ENCODE measurements at places on chromosomes 11 and 22.

- no peak for DNase-seq
Measured at GRCh38 chr11:8339592-8340022, 75.9 kb upstream of the LMO1 start.

DNA sequence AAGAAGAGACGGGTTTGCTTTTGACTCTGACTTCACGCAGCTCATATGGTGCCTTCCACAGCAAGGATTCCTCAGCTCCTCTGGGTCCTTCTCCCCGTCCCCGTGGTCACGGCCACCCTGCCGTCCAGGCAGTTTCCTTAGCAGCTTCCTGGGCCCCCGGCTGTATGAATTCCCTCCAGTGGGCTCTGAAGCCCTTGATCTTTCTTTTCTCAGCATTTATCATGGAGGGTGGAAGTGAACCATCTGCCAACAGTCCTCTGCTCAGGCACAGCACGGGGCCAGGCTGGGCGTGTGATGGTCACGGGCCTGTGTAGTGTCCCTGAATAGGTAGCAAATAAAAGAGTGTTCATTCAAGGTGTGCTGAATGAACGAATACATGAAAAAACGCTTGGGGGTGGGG, 782.4 kb downstream of the BRD1 start:
- no peak for DNase-seq

GRCh38 chr11:118060869-118061268, 16.0 kb upstream of the TMPRSS4 start:
- DNase-seq = no peak

DNA sequence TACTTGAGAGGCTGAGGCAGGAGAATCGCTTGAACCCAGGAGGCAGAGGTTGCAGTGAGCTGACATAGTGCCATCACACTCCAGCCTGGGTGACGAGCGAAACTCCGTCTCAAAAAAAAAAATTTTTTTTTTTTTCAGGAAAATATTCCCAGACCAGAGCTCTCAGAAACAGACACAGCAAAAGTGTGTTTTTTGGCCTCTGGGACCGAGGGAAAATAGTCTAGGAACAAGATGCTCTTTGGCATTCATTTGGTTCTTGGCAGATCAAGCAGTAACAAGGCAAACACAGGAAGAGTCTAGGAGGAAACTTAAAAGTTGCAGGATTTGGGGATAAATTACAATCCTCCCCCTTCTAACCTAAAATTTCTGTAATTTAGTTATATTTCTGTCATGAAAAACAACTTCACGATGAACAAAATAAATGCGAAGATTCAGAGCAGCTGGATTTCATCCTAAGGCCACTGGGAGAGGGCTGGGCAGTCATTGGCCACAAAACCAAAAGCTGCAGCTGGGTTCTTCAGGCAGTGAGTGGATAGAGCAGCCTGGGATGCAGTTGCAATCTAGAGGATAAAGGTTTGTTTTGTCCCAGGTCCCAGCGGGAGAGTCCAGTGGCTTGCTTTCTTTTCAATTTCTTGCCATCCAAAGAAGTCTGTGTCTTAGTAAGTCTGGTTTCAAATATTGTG, 19.7 kb downstream of the ATG16L2 start:
- DNase-seq = no peak

GRCh38 chr11:96339706-96340554, 3.1 kb downstream of the MAML2 start:
- DNase-seq = no peak

GRCh38 chr11:81892770-81893635, 840.7 kb downstream of the FAM181B start:
- no peak for DNase-seq

DNA sequence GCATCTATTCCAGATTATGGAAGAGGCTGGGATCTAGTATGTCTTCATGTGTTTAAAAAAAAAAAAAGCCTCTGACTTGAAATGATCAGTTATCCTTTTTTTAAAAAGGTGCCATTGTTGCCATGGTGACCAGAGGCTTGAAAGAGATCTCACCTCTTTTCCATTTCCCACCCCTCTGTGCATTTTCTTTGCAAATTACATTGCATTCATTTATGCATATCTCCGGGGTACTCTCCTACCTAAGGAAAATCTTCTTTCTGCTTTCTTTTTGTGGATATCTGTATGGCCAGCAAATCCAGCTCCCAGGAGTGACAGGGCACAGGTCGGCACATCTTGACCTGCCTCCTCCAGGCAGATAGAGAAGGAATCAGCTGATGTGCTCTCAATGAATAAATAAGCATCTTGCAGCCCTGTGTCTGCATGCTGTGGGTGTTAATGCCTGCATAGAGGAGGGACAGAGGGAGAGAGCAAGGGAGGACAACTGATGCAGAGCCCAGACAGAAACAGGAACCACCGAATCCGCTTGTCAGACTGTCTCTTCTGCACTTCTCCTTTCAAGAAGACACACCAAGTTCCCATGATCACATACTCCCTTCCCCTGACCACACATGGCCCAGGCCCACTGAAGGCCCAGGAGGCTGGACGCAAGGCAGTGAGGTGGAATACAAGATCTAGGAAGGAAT, 50.9 kb downstream of the CWC15 start:
- DNase-seq = no peak

- no peak for DNase-seq
Measured at GRCh38 chr11:221998-222789, 13.9 kb downstream of the SIRT3 start.

- DNase-seq = no peak
Measured at GRCh38 chr11:77172666-77172982, 44.6 kb downstream of the MYO7A start.

DNA sequence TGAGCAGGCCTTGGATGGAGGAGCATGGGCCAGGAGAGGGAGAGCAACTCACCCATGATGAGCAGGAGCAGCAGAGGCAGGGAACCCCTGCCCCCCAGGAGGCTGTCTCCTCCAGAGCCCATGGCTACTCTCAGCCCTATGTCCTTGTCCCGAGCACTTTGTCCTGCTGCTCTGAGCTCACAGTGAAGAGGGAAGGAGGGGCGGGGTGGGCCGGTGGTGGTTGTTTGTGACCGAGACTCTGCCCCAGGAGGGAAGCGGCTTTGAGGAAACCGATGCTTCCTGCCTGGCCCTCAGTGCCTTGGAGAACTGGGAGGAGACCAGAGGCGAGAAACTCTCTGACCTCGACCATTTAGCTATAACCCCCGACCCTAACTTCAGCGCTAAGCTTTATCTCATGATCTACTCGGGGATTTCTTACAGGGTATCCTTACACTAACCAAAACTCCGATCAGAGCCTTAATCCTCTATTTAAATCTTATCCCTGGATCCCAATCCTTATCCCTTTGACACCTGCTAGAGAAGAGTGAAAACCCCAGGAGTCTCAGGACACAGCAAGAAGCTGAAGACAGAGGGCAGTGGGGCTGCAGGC, at the start of gene ROBO4:
ROBO4 (minus strand) TSS at position 192 of the 589 bp plus-strand sequence; CDS start at position 122, 70 bp downstream.
- no peak for DNase-seq

GRCh38 chr11:64376071-64376470, 17.1 kb downstream of the RPS6KA4 start:
- DNase-seq = no peak

All from activated CD4-positive, CD25-positive, alpha-beta regulatory T cell (primary cell).